Stimulated activated CD4-positive, alpha-beta T cell treated with anti-CD3 and anti-CD28 coated beads, Interleukin-1b, Interleukin-23, amount 100 ng/mL, for 1 hour (primary cell): ENCODE measurements at places on chromosomes 5 and 9.

- DNase-seq: no peak
These were observed 190.4 kb upstream of the GAS1 start for GRCh38 chr9:87137718-87138117.

GRCh38 chr5:176157656-176158055 is 80.6 kb upstream of the SIMC1 start:
- no peak for DNase-seq

GRCh38 chr9:135914921-135915320 is 7.6 kb upstream of the CAMSAP1 start:
- DNase-seq: no peak

- no peak for DNase-seq
These were observed 344.0 kb downstream of the PRR16 start for GRCh38 chr5:120808135-120808534.

- no peak for DNase-seq
These were observed 32.0 kb downstream of the PTBP3 start for GRCh38 chr9:112301420-112301819.

- no peak for DNase-seq
These were observed 86.6 kb downstream of the SLC38A9 start for GRCh38 chr5:55625589-55625909.

GRCh38 chr9:121399883-121400607 is 30.0 kb upstream of the STOM start:
- no peak for DNase-seq

DNA sequence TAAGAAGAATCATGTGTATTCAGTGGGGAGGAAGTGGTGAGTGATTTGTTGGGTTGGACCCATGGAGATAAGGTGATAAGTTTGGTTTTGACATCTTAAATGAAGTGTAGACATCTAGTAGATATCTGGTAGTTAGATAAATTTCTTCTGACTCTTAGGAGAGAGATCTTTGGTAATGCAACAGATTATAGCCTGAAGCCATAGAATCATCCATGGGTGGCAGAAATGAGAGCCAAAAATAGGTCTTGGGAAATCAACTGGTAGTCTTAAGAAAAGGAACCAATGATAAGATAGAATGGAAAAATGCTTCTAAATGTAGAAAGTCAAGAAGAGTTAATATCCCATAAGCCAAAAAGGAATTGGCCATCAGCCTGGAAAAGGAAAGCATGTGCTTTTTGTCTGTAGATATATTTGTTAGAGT is 532.7 kb upstream of the GRAMD2B start:
- DNase-seq: no peak

GRCh38 chr5:95667061-95667618 is 15.7 kb downstream of the SPATA9 start:
- no peak for DNase-seq

DNA sequence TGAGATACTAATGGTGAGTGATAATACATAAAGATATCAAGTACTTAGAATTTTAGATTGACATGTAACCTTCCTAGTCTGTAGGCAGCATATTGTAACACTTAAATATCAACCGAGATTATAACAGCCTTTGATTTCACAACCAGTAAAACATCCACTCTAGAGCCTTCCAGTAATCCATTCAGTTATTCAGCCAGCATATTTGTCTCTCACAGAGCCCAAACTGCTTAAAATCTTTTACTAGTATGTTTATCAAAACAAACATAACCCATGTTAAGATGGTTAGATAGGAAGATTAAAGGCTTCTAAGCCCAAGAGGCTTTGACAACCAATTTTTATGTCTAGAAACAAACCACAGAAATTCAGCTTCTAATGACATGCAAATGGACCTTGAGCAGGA is 177.9 kb upstream of the FST start:
- DNase-seq: no peak

DNA sequence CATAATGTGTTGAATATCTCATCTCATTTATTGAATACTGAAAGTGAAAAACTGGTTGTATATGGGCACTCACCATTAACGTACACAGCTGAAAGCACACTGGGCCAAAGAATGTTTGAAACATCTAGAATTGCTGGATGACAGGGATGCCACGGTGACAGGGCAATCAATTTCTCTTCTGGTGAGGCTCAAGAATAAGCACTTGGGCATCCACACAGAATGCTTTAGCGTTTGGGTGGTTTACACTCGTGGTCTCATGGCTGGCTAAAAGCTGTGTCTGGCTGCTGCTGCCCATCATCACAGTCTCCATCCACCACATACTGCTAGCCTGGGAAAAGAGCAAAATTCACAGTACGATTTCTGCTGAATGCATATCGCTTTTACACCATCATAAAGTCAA is 30.7 kb upstream of the IL31RA start:
- no peak for DNase-seq

GRCh38 chr9:128636556-128637530 is 19.8 kb downstream of the DYNC2I2 start:
- DNase-seq: no peak

- no peak for DNase-seq
These were observed 33.4 kb downstream of the TJP2 start for GRCh38 chr9:69207503-69207902.
